ENCODE measurements at places on chromosomes 12 and 14.
A peak's percentile ranks its signal among the peaks of the same experiment; 100 is the strongest.

DNA sequence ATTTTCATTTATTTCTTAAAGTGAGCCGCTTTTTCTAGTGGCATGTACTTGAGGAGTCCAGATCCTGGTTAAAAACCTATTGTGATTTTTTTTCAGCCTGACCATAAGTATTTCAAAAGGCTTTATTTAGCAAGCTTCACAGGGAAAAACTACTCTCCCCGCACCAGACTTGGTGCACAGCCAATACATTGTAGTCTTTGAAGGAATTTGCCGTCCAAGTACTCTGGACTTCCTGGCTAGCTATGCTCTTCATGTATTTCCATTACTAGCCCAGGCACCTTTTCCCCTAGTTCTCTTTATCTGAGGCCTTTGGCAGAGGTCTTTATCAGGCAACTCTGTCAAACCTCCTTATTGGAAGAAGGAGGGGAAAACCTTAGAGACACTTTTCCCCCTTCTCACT, 234.7 kb downstream of the CCDC91 start:
- DNase-seq = no peak

DNA sequence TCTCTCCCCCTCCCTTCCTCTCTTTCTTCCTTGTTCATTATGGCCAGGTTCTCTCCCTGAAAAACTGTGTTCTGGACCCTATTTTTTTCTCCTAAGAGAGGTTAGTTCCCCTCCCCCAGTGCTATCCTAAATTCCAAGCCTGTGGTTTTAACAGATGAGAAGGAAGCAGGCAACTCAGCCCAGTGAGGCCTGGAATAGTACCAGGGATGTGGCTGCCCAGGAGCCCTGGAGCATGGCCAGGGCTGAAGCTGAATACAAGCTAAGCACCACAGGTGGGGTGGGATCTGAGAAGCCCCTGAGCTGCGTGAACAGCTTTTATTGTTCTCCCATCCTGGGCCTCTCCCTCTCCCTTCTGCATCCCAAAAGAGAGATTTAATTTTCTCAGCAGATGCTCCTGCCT, 1581.3 kb upstream of the TMEM132C start:
- DNase-seq = no peak

- DNase-seq = peak; percentile 45
These were observed 108.7 kb upstream of the NCOR2 start for GRCh38 chr12:124675881-124676713.

- no peak for DNase-seq
These were observed 149.7 kb upstream of the ARHGAP5 start for GRCh38 chr14:31927348-31927832.

DNA sequence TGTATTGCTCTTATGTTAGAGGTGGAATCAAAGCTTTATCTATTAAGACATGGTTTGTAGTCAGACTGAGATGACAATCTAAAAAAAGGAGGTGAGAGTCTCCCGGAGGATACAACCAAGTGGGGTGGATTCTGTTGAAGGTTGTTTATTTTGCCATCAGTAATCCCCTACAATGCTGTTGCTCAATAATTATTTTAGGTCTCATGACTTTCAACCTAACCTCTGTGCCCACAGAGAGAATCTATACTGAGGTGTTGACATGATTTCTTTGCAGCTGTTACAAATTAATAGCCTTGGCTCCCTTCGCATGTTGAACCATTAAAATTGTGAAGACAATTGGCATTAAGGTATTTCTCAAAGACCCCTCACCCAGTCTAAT, 28.7 kb upstream of the FOS start:
- no peak for DNase-seq

- no peak for DNase-seq
These were observed 170.5 kb downstream of the IPO8 start for GRCh38 chr12:30525171-30525570.

DNA sequence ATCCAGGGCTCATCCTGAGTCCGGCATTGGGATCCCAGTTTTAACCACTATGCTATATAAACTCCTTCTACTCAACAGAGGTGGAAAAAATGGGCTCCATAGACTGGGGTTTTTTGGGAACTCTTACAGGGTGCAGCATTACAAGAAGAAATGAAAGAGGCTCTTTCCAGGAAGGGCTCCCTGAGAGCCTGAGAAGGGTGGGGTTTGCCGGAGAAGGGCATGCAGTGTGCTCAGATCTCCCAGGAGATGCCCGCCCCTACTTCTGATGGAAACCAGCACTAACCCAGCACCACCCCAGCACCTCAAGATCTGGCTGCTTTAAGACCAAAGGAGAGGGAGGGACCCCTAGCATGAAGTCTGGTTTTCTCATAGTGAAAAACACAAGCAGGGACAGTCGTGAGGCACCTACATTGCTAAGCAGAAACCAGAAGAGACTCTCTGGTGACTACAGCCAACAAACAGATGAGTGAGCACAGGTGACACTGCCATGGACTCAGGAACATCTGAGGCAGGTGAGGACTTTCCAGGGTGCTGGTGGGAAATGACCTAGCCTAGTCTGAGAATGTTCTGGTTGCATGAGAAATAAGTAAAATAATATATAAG, 43.9 kb upstream of the HSP90B1 start:
- DNase-seq = no peak

DNA sequence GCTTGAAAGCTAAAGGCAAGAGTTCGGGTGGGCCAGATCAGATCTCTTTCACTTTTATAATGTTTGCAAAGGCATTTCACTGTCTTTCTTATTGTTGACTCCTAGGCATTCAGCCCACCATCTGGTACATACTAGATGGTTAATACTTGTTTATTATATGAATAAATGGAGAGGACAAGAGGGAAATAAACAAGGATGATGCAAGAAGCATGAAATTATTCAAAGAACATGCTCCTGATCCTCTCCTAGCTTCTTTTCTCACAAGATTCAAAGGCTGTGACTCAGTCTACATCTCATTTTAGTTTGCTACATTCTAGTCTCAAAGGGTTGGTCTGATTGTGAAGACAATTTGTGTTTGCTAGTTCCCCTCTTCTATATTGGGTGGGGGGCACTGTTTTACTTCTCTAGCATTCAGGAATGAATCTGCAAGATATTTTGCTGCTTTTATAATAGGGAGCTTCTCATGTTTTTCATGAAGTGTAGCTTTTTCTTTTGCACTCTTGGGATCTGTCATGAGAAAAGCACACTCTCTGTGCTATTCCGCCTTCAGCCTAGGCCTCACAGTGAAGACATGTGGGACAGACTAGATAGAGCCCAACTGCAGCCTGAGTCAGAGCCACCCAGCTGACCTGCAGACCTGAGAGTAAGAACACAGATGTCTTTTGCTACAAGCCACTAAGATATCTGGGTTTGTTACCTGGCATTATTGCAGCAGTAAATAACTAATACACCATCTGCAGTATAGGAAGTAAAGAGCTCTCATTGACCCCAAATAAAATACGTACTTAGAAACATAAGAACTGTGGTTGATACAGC, 65.7 kb downstream of the PTHLH start:
- DNase-seq = no peak

- DNase-seq = no peak
These were observed 57.8 kb downstream of the DACT1 start for GRCh38 chr14:58695514-58695913.

DNA sequence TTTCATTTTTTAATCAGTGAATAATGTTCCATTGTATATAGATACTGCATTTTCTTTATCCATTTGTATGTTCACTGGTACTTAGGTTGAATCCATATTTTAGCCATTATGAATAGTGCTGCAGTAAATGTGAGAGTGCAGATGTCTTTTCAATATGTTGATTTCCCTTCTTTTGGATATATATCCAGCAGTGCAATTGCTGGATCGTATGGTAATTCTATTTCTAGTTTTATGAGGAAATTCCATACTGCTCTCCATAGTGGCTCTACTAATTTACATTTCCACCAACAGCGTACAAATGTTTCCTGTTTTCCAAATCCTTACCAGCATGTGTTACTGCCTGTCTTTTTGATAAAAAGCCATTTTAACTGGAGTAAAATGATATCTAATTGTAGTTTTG, 288.5 kb upstream of the GARIN2 start:
- no peak for DNase-seq

- peak; percentile 86 for DNase-seq
These were observed 1.4 kb downstream of the TNS2 start for GRCh38 chr12:53051058-53051880.

DNA sequence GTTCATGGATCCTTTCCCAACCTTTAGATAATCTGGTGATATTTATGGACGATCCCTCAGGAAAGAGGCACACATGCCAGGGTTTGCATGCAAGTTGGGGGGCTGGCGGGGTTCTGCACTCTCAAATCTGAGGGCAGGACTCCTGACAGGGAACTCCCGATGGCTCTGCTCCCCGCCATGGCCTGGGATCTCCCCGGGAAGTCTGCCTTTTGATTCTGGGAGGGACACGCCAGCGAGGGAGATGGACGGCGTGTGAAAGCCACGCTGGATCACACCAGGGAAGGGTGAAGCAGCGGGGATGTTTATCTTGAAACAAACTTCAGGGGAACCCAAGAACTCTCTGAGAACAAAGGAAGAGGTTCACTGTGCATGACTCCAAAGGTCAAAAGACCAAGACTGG, 43.6 kb downstream of the LGMN start:
- DNase-seq = no peak

DNA sequence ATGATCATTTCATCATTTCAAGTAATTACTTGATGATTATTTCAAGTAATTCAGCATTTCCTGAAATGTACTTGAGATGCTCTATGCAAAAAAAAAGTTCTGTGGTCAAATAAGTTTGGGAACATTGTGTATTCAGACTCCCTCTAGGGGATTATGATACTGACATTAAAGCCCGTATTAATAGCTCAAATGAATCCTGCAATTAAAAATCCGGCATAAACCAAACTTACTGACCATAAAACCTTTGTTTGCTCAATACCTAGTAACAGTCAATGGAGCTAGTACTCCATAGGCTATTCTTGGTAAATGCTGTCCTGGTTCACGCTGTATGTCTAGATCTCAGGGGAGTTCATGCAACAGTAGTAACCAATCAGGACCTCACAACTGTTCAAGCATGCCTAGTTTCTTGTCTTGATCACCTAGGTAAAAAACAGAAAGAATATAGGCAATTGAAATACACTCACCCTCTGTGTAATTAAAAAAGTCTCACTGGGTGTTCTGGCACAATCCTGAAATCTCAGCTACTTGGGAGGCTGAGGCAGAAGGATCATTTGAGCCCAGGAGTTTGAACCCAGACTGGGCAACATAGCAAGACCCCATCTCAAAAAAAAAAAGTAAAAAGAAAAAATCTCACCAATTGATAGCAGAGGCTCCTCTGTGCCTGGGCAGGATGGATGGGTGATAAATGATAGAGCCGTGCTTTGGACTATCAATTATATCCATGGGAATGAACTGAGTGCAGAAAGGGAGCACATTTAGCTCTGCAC, 14.1 kb downstream of the ALDH1L2 start:
- DNase-seq = no peak

DNA sequence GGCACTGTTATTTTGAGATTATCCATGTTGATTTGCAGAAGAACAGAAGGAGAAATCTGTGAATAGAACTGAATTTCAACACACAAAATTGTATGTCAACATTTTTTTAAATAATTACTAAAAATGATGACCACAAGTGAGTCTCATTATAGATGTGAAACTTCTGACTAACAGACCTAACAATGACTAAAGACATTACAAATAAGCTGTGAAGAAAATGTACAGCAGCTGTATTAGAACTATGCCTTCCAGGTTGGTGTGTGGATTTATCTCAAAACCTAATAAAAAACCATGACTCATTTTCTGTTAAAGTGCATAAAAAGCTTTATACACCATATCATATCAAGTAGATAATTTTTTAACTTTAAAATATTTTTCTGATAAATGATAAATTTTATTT, 22.5 kb upstream of the FOXG1 start:
- no peak for DNase-seq

GRCh38 chr12:48998497-48999353, 450 bp downstream of the DDN start:
- DNase-seq = peak; percentile 51

- DNase-seq = no peak
These were observed 28.9 kb upstream of the TSPAN8 start for GRCh38 chr12:71186571-71187288.

DNA sequence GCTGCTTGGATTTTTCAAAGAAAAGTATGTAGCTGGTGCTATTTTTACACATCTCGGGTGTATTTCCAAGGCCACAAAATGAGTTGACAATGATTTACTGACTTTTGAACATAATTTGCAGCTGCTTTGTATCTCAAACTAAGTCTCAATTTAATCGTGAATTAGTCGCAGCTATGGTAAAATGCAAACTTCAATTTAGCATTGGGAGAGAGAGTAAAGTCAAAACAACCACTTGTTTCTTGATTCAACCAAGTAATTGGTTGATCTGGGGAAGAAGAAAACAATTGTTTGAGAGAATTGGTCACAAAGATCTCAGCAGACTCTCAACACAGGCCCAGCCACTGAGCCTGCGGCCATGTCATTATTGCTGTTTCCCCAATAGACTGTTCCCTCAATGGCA, 75.0 kb upstream of the DYRK2 start:
- no peak for DNase-seq

DNA sequence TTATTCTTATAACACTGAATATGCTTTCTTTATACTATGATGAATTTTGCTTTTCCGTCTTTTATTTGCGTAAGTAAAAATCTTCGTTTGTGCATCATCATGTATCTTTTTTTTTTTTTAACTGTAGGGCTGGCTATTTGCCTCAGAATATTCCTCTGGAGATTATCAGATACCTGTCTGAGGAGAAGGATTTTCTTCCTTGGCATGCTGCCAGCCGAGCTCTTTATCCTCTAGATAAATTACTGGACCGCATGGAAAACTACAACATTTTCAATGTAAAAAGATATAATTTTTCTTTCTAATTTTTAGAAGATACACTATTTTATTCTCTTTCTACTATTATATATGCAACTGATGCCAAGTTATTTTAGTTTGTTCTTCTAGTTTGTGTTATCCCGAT, 346.6 kb downstream of the TRHDE start:
- DNase-seq = no peak

DNA sequence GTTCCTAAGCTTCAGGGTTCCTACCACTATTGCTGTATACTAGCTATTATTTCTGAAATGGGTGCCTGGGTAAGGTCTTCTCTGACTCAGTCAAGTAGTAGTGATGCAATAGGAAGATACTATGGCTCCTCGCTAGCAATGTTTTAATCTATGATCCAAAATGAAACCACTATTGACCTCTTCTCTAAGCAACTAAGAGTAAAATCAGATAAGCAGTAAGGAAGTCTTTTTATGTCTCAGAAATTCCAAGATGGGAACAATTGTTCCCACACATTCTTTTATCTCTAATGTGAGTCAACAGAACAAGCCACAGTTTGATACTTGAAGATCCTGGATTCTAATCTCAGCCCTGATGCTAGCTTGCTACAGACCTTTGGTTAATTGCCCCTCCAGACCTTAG, 45.1 kb downstream of the AREL1 start:
- DNase-seq = no peak
